Effector CD8-positive, alpha-beta T cell (primary cell): ENCODE measurements at places on chromosomes 13 and 19.

- no peak for DNase-seq
Observed at GRCh38 chr13:110137680-110138009, 169.3 kb downstream of the COL4A1 start.

GRCh38 chr19:19550485-19550929 lies 12.4 kb downstream of the CILP2 start:
- DNase-seq: no peak

- no peak for DNase-seq
Observed at GRCh38 chr19:28022506-28022905, 1190.4 kb downstream of the UQCRFS1 start.

DNA sequence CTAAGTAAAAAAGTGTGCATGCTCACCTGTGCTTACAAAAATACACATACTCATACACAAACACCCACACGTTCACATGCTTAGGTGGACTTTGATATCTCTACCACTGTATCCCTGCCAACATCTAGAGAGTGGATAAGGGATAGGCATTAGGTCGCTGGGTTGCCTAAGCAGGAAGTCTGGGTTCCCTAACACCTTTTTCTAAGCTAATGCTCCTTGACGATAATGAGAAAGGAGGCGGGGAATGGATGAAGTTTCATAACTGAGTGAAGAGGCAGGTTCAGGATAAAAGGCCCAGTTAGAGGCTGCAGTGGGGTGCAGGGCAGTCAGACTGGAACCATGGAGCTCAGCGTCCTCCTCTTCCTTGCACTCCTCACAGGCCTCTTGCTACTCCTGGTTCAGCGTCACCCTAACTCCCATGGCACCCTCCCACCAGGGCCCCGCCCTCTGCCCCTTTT lies 41.9 kb upstream of the CYP2A7 start:
- no peak for DNase-seq

- DNase-seq: no peak
Observed at GRCh38 chr13:63085851-63086250, 1670.2 kb upstream of the PCDH20 start.

- DNase-seq: peak; percentile 55
Observed at GRCh38 chr19:14440049-14440448, 6.9 kb downstream of the PKN1 start.

GRCh38 chr19:54551950-54552912 lies 21.4 kb upstream of the LILRA2 start:
- DNase-seq: no peak

DNA sequence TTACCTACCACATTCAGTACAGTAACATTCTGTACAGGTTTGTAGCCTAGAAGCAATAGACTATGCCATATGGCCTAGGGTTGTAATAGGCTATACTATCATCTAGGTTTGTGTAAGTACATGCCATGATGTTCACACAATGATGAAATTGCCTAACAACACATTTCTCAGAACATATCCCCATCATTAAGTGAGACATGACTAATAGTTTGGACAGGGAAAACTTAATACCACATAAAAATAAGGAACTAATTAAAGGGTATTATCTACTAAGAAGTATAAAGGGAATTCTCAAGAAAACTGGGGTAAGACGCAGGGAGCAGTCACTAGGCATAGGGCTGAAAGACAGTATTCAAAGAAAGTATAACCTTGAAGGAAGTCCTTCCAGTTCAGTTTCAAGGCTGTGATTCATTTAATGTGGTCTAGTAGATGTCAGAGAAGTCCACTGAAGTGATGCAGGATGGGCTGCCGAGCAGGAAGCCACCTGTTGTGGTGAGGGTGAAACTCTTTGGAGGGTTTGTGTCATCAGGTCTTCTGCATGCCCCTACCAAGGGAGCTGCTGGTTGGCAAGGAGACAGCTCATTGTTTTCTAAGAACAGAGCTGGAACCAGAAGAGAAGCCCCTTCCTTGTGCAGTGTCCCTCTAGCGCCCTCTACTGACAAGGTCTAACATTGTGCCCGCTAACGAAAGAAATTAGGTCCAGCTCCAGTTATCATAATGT lies 122.9 kb downstream of the OLFM4 start:
- no peak for DNase-seq

GRCh38 chr13:39462428-39462827 lies 140.6 kb downstream of the LHFPL6 start:
- DNase-seq: no peak

GRCh38 chr13:20796791-20797508 lies 23.2 kb upstream of the EEF1AKMT1 start:
- DNase-seq: no peak

DNA sequence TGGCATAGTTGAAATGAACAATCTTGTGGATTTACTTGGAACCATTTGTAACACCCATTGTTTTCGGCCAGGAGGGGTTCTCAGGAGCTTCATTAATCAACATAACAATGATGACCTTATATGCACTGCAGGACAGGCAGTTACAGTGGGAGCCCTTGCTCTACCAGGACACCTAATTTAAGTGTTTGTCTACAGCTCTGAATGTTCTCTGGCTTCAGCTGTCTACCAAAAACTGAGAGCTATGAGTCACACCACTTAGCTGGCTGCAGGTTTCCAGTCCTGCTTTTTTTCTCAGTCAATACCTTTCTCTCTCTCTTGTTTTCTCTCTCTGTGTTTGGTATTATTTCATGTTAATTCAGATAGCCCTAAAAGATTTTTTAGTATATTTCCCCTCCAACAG lies 105.4 kb upstream of the MBNL2 start:
- DNase-seq: no peak

DNA sequence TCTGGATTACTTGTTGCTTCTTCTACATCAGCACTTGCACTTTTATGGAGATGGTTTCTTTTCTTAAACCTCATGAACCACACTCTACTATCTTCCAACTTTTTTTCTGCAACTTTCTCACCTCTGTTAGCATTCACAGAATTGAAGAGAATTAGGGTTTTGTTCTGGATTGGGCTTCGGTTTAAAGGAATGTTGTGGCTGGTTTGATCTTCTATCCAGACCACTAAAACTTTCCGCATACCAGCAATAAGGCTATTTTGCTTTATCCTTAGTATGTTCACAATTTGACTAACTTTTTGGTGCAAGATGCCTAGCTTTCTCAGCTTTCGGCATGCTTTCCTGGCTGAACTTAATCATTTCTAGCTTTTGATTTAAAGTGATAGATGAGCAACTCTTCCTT lies 666.7 kb upstream of the MIR17HG start:
- DNase-seq: no peak

DNA sequence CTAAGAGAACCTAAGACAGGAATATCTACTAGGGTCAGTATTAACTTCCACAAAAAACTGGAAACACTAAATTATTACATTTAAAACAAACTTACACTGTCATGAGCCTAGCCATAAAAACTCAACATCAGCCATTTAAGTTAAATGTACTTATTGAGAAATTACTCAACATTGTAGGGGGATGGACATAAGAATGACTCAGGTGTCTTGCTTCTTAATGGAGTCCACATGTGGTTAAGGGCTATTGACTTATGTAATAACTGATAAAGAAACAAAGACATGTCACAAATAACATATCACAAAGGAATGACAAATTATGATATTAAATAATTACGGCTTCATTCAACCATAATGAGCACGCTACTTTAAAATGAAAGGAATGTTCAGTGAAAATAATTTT lies 36.2 kb downstream of the CLDN10 start:
- no peak for DNase-seq

DNA sequence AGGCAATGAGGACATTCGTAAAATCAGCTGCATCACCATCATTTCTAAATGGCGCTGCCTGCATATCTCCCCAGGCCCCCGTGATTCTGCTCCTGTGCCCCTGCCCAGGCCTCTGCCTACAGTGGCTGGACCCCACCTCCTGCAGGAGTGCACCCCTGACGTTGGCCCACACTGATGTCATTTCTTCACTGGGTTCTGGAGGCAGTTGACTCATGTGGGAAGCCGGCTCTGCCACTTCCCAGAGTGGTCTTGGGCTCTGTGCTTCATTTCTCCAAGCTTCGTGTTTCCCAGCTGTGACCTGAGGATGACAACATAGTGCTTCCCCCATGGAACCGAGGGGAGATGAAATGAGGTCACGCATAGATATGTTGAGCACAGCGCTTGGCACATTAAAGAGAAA lies 19.9 kb downstream of the CCNE1 start:
- no peak for DNase-seq

DNA sequence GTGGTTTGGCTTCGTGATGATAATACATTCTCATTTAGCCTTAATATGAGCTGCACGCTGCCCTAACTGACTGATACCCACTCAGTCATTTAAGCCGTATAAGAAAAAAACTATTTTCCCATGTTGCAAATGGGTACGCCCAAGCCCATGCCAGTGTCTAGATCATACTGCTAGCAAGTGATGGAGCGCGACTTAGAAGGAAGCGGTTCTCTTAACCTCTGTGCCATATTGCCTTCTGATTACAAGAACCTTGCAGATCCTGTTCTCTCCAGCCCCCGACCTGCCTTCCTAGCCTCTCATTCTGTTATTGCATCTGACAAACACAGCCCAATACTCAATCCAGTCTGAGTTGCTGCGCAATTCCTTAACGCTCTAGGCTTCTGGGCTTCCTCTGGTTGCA lies 603 bp downstream of the GPALPP1 start:
- no peak for DNase-seq
